Activated T-helper 1 cell treated with anti-CD3 and anti-CD28 coated beads, Interleukin-2, amount 50 U/mL, for 16 hours (primary cell): ENCODE measurements at places on chromosomes 4 and X.
A peak's percentile ranks its signal among the peaks of the same experiment; 100 is the strongest.

GRCh38 chr4:1855333-1856070 is 454 bp downstream of the LETM1 start:
- DNase-seq, result no peak

DNA sequence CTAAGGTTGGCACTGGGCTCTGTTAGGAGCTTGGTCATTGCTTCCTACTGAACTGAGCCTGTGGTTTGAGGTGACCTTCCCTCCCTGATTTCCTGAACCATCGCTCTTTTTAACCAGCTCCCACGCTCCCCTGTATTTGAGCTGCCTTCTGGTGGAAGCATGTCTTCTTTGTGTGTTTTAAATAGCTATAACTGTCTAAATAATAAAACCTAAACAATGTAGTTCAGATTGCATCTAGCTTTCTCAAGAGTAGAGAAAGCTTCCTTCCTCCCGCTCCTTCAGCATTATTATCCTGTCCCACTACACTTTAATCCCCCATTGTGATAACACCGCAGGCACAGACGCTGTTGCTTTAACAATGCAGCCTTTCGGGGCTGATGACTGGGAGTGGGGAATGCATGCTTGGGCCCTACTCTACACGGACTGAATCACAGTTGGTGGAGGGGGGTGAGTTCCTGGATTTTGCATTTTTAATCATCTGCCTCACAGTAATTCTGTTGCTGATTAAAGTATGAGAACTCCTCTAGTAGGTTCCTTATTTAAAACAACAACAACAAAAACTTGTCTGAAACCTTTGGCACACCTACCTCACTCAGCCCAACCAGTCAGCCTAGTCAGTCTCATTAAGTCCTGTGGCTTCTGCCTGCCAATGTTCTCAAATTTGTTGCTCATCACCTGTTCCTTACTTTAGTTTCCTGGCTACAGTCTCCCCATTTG is 6.6 kb downstream of the SMS start:
- no peak for DNase-seq

GRCh38 chr4:176034499-176034898 is 31.1 kb upstream of the WDR17 start:
- DNase-seq, result no peak

DNA sequence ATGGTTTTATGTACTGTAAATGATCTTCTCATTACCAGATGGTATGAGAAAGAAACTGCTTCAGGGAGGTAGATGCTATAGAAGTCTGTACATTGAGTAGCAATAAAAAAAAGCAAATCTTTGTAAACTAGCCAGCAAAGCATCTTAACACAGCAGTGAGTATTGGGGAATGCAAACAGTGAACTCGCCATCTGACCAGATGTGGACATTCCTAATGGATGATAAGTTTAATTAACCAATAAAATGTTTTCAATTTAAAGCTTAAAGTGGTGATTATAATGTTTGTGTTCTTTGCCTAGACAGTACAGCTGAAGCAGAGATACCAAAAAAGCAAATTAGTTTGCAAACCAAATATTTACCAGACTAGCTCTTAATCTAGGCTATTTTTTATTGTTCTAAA is 1144.2 kb downstream of the FAT4 start:
- no peak for DNase-seq

- peak; percentile 3 for DNase-seq
Observed at GRCh38 chr4:2260344-2261109, 1.4 kb downstream of the MXD4 start.

GRCh38 chr4:909821-910220 is 22.3 kb downstream of the GAK start:
- DNase-seq, result no peak

- no peak for DNase-seq
Observed at GRCh38 chrX:69237236-69237635, 72.0 kb upstream of the PJA1 start.

DNA sequence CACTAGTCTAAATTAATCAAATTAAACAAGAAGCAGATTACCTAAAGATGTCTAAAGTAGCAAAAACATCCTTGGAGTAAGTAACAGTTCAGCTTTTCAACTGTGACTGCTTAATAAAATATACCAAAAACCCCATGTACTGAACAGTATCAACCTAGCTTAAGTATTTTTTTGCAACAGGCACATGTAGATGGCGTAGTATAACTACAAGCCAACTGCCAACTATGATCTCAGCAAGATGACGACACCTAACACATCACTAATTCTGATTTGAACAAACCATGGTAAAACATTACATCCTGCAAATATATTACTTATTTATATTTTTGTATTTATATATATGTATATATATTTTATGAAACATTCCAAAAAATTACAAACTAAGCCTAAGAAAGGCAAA is 24.5 kb downstream of the DHX15 start:
- no peak for DNase-seq

DNA sequence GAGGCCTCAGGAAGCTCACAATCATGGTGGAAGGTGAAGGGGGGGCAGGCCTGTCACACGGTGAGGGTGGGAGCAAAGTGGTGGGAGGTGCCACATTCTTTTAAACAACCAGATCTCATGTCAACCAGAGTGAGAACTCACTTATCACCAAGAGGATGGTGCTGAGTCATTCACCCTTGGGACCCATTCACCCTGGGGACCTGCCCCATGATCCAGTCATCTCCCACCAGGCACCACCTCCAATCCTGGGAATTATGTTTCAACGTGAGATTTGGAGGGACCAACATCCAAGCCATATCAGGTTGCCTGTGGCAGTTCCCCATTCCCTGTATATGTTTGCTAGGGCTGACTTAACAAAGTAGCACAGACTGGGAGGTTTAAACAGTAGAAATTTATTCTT is 318.4 kb upstream of the CLNK start:
- no peak for DNase-seq

DNA sequence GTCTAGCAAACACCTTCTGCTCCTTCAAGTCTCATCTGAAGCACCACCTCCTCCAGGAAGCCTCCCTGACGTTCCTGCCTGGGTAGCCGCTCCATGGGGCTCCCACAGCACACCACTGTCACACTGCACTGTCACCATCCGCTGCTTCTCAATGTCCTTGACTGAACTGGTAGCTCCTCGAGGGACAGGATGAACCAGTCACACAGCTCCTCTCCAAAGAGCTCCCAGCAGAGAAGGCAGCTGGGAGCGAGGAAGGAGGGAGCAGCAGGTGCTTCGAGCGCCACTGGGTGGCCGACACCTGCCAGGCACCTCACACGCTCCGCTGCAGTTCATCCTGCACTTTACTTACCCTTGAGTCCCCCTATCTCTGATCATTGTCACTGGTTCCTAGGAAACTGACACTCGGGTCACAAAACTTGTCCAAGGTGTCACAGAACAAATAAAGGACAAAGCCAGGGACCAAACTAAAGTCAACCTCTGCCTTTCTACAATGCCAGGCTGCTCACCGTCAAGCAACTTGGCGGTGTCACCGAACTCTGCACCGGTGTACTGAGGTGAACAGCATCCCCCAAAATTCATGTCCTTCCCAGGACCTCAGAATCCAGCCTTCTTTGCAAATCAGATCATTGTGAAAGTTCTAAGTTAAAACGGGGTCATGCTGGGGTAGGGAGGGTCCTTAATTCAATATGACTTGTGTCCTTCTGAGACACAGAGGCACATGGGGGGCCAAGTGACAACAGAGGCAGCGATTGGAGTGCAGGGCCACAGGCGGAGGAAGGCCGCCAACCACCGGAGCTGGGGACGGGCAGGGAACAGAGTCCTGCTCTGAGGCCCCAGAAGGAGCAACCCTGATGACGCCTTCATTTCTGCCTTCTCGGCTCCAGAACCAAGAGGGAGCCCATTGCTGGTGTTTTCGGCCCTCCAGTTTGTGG is 5.5 kb upstream of the S100P start:
- DNase-seq, result no peak

DNA sequence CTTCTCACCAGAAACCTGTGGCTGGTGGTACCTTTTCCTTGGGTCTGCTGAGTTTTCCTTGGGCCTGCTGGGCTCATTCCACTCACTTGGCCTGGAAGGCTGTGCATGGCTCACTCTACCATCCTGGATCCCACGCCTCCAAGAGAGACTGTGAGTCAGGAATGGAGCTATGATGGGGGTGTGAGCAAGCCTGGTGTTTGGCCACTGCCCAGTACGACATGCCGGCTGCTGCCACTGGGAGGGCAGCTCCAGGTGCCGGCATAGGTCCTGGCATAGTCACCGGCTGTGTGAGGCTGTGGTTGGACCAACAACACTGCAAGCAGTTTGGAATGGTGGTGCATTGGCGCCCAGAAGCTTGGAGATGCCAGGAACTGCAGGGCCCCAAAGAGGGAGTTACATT is 721.7 kb downstream of the PCDH18 start:
- DNase-seq, result no peak
